Transverse colon (tissue), 4 donors: ENCODE measurements at places on chromosomes 11 and 22. TPM values are rescaled to one million over a fixed set of nuclear protein-coding genes. Genes with fewer than 3 reads are reported as not detected.
A peak's percentile ranks its signal among the peaks of the same experiment; 100 is the strongest.

DNA sequence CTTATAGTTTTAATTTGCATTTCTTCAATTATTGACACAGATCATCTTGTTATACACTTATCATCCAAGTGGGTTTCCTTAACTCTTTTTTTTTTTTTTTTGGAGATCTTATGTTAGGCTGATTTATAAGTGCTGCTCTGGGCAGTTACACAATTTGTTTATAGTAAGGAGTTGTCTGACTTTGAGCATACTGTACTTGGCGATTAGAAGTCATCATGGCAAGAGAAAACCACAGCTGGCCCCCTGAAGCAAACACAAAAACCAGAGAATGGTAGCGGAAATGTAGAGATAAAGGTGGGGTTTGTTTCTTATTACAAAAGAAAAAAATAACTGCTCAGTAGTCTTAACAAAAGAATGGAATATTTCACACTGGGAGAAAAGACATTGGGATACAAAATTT lies 292.6 kb downstream of the SWAP70 start:
- no peaks in the 10 kb centered on the region for H3K4me1 ChIP-seq
- no peak for DNase-seq
- H3K36me3 ChIP-seq, result no peaks in the 10 kb centered on the region
- no peak overlapping the region for H3K4me3 ChIP-seq
- H3K27ac ChIP-seq, result no peak overlapping the region

GRCh38 chr11:31806186-31806927 lies 4.8 kb downstream of the PAX6 start:
- H3K4me1 ChIP-seq, result peaks cover 37% of the 10 kb centered on the region
- H3K27me3 ChIP-seq, result peaks cover 100% of the 10 kb centered on the region
- no peak overlapping the region for H3K4me3 ChIP-seq

DNA sequence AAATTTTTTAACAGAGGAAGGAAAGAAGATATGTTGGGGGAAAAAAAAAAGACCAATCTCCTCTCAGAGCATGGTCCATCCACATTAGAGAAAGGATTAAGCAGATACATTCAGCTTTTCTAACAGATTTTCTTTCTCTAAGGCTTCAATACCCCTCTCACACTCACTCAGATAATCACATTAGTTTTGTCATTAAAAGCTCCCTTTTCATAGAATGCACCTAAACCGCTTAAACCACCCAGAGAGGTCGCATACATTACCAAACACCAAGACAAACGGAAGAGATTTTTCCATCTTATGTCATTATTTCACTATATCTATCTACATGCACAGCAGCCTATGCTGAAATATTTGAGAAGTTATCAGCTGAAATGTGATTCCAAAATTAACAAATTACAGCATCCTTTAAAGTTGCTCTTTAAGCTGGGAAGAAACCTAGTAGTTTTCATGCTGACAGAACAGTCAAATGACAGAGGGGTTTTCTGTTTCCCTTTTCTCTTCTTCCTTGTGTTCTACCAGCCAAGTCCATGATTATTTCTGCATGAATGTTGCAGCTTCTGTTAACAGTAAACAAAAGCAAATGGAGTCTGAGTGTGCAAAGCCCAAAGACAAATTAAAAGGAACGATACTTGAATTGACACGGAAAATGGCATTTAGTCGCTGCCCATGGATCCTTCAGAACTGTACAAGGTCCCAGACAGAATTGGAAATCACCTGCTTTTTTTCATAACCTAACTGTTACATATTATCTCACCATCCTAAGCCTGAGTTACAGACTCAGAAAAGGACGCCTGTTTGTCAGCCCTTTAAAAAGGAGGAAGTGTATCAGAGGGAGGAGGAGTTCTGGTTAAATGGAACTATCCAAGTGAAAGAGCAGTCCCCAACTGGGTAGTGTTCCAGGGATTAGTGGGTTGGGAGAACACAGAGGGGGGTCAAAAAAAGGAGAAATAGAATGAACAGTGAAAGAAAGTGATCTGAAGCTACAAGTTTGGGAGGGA lies 54.6 kb downstream of the PRCP start:
- no peak for DNase-seq
- H3K27ac ChIP-seq, result no peak overlapping the region
- no peaks in the 10 kb centered on the region for H3K4me1 ChIP-seq

GRCh38 chr11:36044636-36045035 lies 100.8 kb downstream of the LDLRAD3 start:
- H3K36me3 ChIP-seq, result no peaks in the 10 kb centered on the region
- no peak overlapping the region for H3K4me3 ChIP-seq
- H3K27ac ChIP-seq, result no peak overlapping the region
- no peaks in the 10 kb centered on the region for H3K4me1 ChIP-seq

DNA sequence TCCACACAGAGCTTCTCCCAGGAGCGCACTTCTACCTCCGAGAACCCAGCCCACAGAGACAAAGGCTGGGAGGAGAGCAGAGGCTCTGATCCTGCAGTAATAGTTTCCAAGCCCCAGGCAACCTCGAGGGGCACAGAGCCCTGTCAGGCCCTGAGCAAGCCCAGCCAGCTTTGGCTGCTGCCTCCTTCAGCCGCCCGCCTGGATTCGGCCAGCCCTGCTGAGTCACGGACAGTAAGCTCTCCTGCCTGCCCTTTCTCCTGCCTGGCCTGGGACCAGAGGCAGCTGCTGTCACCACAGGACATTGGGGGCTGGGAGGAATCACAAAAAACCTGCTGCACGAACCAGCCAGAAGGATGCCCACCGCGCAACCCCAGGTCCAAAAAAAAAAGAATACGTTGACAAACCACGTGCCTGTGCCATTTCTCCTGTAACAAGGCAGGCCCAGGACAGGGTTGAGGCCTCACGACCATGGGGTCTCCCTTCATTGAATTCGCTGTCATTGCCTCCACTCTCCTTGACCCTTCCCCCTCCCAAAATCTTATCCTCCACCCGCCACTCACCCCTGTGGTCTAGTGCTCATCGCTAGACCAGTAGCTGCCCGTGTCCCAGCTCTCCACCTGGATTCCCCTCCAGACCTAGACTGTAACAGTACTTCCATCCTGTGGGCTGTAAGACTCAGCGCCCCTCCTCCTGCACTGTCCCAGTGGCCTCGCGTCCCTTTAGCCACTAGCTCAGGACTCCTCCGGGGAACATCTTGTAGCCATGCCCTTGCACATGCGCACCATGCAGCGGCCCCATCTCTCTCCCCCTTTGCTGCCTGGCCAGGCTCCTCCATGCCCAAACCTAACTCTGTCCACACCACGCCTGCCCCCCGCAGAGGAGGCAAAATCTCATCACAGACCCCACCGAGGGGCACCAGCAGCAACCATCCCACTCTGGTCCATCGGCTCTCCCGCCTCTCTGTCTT lies 7.4 kb upstream of the SLC22A12 start:
- no peaks in the 10 kb centered on the region for H3K36me3 ChIP-seq
- no peak overlapping the region for H3K4me3 ChIP-seq
- no peaks in the 10 kb centered on the region for H3K4me1 ChIP-seq

DNA sequence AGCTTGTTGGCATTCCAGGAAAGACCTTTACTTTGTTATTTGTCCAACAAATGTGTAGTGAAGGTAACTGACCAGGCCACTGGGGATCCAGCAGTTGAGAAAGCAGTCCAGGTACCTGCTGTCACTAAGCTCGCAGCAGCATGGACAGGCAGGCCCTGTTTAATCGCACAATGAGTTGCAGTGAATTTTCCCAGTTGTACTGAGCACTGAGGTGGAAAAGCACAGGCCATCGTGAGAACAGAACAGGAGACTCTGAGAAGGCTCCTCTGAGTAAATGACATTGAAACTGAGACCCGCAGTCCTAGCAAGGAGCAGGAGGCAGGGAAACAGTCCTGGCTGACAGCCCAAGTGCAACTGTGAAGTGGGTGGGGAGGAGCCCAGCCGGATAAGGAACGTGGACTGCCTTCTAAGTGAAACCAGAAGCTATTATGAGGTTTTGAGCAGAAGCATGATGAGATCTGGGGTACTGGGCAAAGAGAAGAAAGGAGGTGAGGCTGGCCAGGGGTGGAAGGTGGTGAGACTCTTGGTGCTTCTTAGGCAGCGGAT lies 39.8 kb upstream of the CDON start:
- H3K27ac ChIP-seq, result peak overlapping the region; percentile 55
- DNase-seq, result peak; percentile 49
- H3K4me1 ChIP-seq, result peaks cover 8% of the 10 kb centered on the region
- no peak overlapping the region for H3K4me3 ChIP-seq

DNA sequence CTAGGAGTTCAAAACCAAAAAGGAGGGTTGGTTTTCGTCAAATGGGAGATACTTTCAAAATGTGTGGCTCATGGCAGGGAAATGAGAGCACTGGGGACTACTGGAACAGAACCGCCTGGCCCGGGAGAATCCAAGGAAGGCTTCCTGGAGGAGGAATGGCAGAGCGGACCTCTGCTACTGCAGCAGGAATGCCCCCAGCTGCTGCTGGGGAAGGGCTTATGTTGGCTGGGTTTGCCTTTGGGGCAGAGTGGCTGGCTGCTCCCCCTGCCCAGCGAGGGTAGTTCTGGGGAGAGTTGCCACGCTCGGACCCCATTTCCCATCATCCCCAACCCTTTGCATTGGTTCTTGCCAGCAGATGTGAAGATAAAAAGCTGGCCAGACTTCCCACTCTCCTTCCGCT lies 10.6 kb upstream of the APOBEC3A start:
- H3K36me3 ChIP-seq, result no peaks in the 10 kb centered on the region
- no peak overlapping the region for H3K27ac ChIP-seq
- no peak for DNase-seq

DNA sequence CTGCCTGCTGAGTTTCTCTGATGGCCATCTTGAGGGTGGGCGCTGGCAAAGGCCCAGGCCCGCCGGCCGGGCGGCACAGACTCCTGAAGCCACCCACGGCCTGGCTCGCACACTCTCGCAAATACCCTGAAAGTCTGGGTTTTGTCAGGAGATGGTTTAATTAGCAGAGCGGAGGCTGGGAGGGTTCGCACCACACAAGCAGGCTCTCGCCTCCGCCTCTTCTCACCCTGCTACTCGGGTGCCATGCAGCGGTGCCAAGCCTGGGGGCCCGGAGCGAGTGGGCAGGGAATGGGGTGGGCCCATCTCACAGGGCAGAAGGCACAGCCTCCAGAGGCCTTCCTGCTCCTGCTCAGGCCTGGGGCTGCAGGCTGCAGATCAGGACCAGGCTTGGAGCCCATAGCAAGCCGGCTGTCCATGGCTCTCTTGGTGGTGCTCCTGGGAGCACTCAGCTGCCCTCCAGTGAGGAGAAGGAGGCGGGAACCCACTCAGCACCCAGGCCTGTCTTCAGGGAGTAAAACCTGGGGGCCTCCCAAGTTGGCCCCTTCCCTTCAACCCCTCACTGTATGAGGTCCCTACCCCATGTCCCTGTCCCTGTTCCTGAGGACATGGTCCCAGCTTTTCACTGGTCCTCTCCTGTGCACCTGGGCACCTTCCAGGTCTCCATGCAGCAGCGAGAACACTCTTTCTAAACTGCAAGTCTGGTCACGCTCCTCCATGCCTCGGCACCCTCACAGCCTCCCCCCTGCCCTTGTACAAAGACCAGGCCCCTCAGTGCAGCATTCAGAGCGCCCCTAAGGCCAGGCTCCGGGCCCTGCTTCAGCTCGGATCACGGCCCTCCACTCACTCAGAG lies 62.0 kb downstream of the FLRT1 start:
- peak overlapping the region; percentile 39 for H3K27ac ChIP-seq
- H3K4me1 ChIP-seq, result no peaks in the 10 kb centered on the region
- H3K36me3 ChIP-seq, result no peaks in the 10 kb centered on the region
- H3K4me3 ChIP-seq, result no peak overlapping the region
- DNase-seq, result no peak

DNA sequence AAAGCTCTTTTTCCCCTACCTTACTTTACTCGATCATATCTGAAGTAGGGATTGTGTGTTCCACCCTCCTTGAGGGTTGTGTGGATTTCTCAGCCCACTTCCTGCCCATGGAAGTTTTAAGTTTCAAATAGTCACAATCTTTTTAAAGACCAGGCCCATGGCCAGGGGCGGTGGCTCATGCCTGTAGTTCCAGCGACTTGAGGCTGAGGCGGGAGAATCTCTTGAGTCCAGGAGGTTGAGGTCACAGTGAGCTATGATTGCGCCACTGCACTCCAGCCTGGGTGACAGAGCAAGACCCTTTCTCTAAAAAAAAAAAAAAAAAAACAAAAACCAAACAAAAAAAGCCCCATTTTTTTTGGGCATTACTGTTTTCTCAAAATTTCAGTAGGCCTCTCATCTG lies 36.3 kb upstream of the LRRC10B start:
- H3K4me1 ChIP-seq, result peaks cover 13% of the 10 kb centered on the region
- DNase-seq, result no peak
- H3K27me3 ChIP-seq, result no peaks in the 10 kb centered on the region
- no peak overlapping the region for H3K4me3 ChIP-seq

- peak overlapping the region; percentile 88 for H3K27ac ChIP-seq
- H3K4me1 ChIP-seq, result peaks cover 21% of the 10 kb centered on the region
- DNase-seq, result peak; percentile 90
Observed at GRCh38 chr11:45918331-45918941, 759 bp upstream of the PEX16 start.

DNA sequence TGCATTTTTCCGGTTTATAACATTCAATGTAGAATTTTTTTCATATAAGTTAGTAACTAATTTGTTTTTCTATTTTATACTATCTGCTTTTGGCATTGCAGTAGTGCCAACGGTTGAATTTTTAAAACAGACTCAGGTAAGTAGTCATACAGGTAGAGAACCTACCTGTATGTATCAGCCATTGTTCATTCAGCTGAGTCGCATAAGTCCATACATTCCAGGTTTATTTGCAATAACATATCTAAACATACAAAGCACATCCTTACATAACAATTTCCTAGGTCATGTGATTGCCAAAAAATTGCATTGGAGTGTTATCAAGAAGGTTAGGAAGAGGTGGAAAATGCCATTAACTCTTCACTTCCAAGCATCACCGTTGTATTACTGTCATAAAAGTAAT lies 1059.3 kb upstream of the CNTN5 start:
- H3K36me3 ChIP-seq, result no peaks in the 10 kb centered on the region
- H3K4me3 ChIP-seq, result no peak overlapping the region
- no peaks in the 10 kb centered on the region for H3K4me1 ChIP-seq
- H3K27me3 ChIP-seq, result no peaks in the 10 kb centered on the region
- DNase-seq, result no peak

DNA sequence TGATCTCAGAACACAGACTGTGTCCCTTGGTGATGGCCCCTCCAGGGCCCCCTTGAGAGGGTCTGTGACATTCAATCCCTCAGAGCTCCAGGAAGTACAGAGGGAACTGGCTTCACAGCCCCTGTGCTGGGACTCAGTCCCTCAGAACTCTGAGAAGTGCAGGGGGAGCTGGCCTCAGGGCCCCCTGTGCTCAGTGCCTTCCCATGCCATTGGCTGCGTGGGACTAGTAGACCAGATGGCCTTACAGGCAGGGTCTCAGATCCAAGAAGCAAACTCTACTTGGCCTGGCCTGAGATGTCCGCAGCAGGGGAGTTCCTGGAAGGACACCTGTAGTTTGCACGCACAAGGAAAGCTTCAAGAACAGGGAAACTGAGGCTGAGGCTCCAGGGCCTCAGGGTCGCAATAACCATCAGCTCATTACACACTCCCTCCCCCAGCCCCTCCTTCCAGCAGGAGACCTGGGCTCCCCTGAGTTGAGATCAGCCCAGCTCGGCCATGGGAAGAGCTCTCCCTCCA lies 138.4 kb downstream of the BRD1 start:
- no peak overlapping the region for H3K4me3 ChIP-seq
- H3K27me3 ChIP-seq, result peaks cover 35% of the 10 kb centered on the region
- no peaks in the 10 kb centered on the region for H3K4me1 ChIP-seq
- no peak overlapping the region for H3K27ac ChIP-seq
- no peak for DNase-seq

Gene PRDX5
- total RNA-seq, result 191 TPM

Gene YPEL1
- total RNA-seq, result 4.6 TPM

Gene NELL1
- total RNA-seq, result 0.27 TPM
